ENCODE measurements at places on chromosomes 5 and 9. TPM values are rescaled to one million over a fixed set of nuclear protein-coding genes. Genes with fewer than 3 reads are reported as not detected.

Gene SPOCK1
- total RNA-seq = 149 TPM

- peak; percentile 38 for DNase-seq
These were observed 242.5 kb upstream of the RIOK2 start for GRCh38 chr5:97425511-97425910.

- no peak for DNase-seq
These were observed 87.1 kb upstream of the COL5A1 start for GRCh38 chr9:134554373-134555093.

GRCh38 chr5:65103756-65104440 is 335.2 kb downstream of the CWC27 start:
- no peak for DNase-seq

- no peak for DNase-seq
These were observed 34.2 kb downstream of the SUSD1 start for GRCh38 chr9:112140936-112141335.

Gene PCDHAC1
- 0.12 TPM for total RNA-seq

Gene GDA
- total RNA-seq = 0.14 TPM

Gene STPG3
- total RNA-seq = 0.32 TPM

DNA sequence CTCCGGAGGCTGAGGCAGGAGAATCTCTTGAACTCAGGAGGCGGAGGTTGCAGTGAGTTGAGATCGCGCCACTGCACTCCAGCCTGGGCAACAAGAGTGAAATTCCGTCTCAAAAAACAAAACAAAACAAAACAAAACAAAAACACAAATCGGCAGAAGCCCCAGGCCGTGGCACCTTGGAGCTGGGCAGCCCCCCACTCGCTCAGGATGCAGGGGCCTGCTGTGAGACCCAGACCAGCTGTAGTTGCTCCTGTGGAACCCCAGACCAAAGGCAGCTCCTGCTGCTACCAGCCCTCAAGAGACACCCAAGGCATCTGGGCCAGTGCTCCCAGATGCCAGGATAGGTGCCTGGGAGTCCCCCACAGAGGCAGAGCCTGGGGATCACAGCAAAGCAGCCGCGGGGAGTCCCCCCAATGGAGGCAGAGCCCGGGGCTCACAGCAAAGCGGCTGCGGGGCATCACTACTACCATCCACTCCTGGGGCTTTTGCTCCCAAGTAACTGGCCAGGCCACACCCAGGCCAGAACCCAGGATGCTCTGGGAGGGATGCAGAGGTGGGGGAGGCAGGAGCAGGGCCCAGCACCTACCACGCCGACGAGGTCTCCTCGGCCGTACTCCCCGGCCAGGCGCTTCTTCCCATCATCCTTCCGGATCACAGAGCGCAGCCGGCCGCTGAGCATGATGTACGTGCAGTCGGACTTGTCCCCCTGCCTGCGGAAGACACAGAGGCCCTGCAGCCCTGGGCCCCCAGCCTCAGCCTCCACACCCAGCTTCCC is 37.7 kb upstream of the NSMF start:
- no peak for DNase-seq

Gene IQGAP2
- total RNA-seq = 9.2 TPM

GRCh38 chr5:174571662-174572397 is 152.6 kb upstream of the MSX2 start:
- DNase-seq = peak; percentile 54

DNA sequence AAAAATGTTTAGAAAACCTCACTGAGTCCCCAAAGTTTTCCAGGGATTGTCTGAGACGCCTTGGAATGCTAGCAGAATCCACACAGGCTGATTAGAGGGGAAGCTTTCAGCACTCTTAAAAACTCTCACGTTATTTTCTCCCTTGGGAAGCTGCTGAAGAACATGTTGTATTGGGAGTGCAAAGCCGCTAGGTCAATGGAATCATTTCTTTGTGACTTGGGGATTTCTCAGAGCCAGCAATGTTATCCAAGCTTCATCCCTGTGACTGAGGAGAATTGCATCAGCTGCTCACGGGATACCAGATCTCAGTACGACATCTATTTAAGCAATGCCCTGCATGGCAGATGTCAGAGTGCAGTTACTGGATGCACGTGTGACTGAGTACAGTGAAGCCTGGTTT is 426.4 kb upstream of the MPDZ start:
- DNase-seq = peak; percentile 56

DNA sequence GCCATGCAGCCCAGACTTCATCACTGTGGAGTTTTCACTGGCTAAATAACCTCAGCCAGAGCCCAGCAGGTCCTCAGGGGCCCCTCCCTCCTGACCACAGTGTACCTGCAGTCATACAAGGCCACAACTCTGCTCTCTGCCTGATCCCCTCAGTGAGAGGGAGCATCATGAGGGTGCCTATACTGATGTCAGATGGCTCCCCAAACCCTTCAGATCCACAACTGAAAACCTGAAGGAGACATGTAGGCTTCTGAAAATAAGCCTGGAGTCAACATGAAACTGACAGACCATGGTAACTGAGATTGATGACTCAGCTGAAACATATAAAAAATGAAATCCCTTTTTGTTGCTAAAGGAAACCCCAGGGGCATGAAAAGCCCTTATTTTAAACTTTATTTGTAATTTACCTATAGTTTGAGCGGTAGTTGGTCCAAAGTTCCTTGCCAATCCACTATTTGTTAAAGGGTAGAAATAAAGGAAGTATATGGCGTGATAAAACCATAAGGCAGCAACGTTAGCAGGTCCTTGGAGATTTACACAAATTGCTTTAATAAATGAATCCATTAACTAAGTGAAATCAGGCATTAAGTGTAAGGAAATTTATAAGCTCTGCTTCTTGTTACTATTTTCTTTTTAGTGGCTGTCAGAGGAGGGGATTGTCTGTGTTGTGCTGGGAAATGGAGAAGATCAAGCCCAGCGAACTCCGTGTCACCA is 68.3 kb downstream of the FGF1 start:
- no peak for DNase-seq

Gene SH3TC2
- 6.7 TPM for total RNA-seq

GRCh38 chr9:36999728-37000333 is 34.2 kb downstream of the PAX5 start:
- DNase-seq = no peak

Gene LHX3
- not detected for total RNA-seq

DNA sequence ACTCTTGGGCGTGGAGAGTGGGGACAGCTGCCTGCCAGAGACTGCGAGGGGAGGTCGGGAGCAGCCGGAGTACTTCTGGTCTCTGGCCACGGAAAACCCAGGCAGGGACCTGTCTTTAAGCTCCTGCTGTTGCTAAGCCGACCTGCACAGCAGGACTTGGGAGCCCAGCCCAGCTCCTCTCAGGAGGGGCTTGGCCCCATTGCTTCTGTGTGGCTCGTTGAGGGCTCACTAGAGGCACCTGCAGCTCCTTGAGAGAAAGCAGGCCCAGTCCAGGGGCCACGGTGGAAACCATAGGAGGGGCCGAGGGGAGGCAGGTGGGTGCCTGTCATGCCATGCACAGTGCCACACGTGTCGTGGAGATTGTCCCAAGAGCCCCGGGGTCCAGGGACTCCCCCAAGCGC is 3.3 kb upstream of the LCN2 start:
- peak; percentile 9 for DNase-seq

DNA sequence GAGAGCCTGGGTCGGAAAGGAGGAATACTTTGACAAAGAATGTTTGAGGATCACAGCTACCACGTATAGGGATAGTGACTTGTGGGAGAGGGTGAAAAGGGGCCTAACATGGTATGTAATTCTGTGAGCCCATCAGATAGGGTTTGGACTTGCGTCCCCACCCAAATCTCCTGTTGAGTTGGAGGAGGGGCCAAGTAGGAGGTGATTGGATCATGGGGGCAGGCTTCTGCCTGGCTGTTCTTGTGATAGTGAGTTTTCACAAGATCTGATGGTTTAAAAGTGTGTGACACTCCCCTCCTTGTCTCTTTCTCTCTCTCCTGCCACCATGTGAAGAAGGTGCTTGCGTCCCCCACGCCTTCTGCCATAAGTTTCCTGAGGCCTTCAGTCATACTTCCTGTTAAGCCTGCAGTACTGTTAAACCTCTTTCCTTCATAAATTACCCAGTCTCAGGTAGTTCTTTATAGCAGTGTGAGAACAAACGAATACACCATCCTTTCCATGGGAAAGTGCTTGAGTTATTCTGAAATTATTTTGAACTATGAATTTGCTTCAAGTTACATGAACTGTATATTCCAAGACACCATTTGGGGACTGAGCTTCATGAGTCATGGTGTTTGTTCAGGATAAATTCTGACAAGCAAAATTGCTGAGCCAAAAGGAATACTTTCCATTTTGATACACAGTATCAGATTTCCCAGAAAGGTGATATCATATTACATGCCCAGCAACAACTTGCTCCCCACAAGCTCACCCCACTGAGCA is 68.8 kb upstream of the SSBP2 start:
- DNase-seq = no peak

DNA sequence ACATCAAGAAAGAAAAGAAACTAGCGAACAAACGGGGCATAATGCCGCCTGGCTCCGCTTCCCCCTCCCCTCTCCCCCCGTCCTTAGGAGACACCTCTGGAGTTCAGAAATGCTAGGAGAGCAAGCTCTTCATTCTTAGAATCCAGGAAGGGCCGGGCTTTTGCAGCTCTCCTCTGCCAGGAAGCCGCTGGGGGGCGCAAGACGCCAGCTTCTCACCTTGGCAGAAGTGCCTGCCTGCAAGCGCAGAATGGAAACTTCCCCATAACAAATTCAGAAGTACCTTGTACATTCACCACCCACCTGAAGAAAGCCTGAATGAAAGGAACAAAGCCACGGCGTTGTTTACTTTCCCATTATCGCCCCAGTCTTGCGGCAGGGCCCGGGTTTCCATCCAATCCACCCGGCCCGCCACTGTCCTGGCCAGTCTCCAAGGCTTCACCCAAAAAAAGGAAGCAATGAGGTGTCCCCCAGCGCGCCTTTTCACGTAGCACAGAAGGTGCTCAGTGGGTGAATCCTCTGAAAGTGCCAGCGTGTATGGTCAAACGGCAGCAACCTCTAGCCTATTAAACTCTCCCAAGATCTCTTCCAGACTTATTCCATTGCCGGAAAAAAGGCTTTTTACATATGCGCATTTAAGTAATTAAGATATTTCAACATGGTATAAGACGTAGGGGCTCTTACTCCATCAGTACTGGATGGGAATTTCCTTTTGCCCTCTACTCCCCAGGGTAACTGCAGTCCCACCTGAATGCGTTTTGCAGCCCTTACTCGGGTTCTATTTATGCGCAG is 1.6 kb upstream of the GADD45G start:
- peak; percentile 96 for DNase-seq

DNA sequence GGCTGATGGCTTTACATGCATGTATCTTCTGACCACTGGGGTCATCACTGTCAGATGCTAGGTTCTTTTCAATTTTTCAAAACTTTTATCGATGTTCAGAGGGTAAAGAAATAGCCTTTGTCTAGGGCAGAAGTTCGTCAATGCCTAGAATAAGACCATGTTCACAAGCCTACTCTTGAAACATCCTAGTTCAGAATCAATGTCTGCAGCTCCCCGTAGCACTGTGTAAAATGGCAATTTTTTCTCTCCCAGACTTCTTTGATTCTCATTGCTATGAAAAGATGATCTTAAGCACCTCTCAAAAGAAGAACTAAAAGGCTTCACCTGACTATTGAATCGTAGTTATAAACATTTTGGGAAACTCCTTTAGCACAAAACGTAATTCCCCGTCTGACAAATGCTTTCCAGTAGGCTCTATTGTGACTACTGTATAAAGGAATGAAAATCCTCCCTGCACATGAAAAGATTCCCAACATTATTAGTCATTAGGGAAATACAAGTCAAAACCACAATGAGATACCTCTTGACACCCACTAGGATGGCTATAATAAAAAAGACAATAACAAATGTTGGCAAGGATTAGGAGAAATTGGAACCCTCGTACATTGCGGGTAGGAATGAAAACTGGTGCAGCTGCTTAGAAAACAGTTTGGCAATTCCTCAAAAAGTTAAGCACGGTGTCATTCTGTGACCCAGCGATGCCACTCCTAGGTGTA is 263.5 kb downstream of the ARHGAP26 start:
- DNase-seq = no peak

DNA sequence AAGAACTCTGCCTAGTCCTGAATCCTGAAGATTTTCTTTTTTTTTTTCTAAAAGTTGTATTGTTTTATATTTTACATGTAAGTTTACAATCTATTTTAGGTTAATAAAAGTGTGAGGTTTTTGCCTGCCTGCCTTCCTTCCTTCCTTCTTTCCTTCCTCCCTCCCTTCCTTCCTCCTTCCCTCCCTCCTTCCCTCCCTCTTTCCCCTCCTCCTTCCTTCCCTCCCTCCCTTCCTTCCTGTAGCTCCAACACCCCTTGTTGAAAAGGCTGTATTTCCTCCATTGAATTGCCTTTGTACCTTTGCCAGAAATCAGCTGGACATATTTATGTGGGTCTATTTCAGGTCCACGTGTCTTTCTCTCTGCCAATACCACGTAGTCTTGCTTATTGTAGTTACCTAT is 46.6 kb downstream of the CACNA1B start:
- DNase-seq = no peak

DNA sequence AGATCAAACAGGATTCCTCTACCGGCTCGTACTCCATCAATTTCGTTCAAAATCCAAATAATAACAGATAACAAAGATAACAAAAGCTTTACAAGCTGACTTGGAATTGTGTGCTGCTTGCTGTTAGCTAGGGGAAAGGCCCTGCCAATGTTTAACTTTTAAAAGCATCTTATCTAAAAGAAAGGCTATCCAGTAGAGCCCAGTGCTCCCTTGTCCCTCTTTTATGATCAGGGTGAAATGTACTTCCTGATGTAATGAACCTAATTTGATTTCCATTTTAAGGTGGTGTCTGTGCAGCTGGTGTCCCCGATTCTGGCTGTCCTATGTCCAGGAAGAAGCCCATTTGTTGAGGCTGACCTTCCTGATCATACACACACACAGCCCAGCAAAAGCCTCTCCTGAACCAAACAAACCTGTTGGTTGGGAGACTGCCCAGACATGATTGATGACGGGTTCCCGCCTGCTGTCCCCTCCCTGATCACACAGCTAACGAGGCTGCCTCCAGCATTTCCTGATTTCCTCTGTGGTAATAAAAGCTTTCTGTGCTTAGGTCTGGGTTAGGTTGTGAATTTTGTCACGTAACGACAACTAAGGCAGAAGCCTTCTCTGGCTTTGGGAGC is 54.1 kb downstream of the PWWP2A start:
- DNase-seq = no peak

DNA sequence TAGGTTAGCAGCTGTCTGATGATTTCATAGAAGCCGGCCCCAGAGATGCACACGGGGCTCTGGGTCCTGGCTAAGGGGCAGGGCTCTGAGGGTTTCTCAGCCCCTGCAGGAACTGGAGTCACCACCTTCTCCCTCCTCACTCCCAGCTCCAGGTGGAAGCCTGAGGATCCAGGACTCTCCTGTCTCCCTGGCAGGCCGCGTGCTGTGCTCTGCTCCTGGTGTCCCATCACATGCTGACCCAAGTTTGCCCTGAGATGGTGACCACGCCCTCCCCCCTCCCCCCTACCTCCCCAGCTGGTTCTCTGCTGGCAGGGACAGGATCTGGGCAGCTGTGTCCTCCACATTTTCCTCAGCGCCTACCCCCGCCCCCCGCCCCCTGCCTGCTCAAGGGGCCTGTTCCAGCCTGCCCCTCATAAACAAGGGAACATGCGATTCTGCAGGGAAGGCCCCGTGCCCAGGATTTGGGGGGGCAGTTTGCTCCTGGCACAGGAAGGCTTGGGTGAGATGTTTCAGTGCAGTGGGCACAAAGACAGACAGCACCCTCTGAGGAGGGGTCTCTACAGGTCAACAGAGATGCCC is 87.4 kb downstream of the PSD2 start:
- no peak for DNase-seq

- no peak for DNase-seq
These were observed 492.9 kb downstream of the CCDC171 start for GRCh38 chr9:16045651-16046280.
